Germinal center (tissue), 1 donor: ENCODE measurements at places on chromosomes 7 and 10.

- DNase-seq: no peak
Measured at GRCh38 chr10:88986549-88987242, 3.9 kb upstream of the FAS start.

DNA sequence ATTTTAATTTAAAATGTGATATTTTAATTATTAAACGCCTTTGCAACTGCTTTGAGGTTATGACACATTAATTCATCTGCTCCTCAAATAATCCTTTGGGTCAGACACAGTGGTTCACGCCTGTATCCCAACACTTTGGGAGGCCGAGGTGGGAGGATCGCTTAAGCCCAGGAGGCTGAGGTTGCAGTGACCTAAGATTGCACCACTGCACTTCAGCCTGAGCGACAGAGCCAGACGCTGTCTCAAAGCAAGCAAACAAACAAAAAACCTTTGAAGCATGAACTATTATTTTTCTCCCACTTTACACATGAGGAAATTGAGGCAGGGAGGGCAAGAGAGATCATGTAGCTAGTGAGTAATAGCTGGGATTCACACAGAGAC lies 1.5 kb upstream of the POLD2 start:
- no peak for DNase-seq

DNA sequence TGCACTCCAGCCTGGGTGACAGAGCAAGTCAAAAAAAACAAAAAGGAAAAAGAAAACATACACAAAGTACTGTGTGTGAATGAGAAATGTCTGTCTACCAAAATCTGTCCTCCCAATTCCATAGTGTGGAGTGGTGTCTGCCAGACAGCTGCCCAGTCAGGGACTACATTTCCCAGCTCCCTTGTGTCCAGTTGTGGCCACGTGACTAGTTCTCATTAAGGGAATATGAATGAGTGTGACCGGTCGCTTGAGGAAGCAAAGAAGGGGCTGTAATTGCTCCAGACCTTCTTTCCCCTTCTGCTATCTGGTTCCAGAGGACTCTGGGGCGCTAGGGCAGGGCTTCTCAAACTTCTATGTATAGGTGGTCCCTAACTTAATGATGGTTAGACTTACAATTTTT lies 204.1 kb downstream of the PHTF2 start:
- DNase-seq: no peak

GRCh38 chr10:67224553-67224952 lies 298.7 kb downstream of the LRRTM3 start:
- DNase-seq: no peak
